ENCODE measurements at places on chromosomes 5 and 9.

DNA sequence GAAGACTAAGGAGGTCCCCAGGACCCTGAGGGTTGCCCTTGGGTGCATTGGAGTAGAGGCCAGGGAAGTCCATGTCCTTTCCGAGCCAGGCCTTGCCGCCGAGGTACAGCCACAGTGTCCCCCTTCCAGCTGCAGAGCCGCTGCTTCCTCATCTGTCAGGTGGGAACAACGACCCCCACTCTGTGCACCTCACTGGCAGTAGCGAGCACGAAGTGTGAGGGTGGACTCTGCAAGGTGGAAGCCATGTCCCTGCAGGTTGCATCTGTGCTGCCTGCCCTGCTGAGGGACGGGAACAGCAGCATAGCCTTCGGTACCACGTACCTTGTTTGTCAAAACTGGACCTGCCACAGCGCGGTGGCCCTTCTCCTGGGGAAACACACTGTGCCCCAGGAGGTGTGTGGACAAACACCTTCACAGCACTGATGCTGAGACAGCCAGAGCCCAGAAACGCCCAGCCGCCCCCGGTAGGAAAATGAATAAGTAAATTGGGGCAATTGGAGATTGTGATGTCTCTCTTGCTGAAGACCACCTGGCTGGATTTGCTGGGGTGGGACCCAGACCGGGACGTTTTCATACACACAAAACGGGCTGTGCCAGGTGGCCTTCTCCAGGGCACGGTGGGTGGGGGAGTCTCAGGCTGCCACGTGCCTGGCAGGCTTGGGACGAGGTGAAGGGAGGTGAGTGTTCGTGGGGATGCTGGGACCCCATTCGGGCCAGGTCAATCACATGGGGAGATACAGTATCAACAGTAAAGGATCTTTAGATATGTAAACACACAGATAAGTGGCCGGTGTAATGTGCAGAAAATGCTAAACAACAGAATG, 157.3 kb downstream of the RXRA start:
- no peak for DNase-seq

DNA sequence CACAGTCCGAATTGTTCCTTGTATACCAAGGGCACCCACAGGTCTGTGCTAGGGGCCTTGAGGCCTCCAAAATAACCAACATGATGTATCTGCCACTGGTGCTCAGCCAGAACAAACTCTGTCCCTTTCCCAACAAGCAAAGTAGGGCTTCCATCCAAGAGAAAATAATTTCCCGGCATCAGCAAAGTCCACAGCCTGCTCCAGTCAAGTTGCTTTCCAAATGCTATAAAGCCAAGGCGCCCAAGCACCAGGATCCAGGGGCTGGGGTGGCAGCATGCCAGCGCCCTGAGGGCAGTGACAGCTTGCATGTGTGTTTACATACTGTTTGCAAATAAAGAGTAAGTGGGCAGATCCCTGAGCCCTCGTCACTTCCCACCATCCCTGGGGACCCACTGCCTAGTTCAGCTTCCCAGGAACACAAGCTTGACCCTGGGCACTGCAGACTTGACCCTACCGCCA, 155.9 kb downstream of the ERCC6L2 start:
- DNase-seq: no peak

- no peak for DNase-seq
Measured at GRCh38 chr9:134162926-134163370, 1.4 kb downstream of the RNU6ATAC start.

DNA sequence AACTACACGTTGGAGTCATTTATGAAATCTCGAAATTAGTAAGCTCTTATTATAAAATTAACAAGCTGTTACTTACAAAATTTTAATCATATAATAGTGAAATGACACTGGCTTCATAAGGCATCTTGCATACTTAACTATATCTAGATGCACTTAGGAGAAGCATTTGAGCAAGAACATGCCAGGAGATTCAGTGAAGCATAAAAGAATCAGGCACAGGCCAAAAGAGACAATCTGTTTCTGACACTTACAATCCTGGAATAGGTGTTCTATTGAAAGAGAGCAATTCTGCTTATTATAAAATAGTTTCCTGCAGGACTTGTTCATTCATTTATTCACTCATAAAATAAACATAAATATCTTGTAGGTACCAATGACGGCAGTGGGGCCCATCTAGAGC, 1152.2 kb upstream of the CDH6 start:
- DNase-seq: no peak

DNA sequence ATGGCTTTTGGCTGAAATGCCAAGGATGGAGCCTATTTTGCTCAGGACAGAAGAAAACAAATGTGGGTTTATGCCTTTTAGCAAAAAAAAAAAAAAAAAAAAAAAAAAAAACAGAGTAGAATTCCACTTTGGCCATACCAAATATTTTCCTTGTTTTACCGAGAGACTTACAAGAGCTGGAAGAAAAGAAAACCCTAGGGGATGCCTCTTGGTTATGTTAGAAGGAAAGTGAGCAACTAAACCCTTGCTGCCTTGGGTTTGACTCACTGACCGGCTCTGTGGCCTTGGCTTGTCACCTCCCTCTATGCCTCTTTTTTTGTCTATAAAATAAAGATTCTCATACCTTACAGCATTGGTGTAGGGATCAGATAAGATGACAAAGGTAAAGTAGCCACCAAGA, 69.6 kb upstream of the ABCA1 start:
- DNase-seq: no peak

Measured in CD4-positive, alpha-beta T cell treated with Interferon alpha-2 for 1 hour (primary cell).